Nucleus accumbens (tissue), 56 donors: ENCODE measurements at places on chromosomes 7 and 10.

GRCh38 chr7:95509199-95509598 is 23.5 kb downstream of the ASB4 start:
- peak; percentile 74 for DNase-seq

- DNase-seq: no peak
Observed at GRCh38 chr10:129098517-129098916, 368.5 kb upstream of the MGMT start.

DNA sequence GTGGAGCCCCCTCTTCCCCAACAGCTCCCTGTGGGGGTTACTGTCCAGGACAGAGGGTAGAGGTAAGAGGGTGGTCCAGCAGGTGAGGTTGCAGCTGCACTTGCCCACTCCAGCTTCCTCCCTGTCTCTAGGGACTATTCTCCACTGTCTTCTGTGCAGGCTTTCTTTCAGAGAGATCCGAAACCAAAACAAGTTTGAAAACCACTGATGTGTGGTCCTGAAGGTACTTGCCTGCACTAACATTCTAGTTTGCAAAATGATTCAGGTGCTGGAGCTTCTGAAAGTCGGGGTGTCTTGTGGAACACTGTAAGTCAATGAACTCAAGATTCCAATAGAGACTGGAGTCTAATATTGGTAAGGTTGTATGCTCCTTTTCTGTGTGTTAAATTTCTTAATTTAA is 63.1 kb downstream of the BLNK start:
- no peak for DNase-seq

- no peak for DNase-seq
Observed at GRCh38 chr10:30460121-30460520, 26.1 kb downstream of the MAP3K8 start.

DNA sequence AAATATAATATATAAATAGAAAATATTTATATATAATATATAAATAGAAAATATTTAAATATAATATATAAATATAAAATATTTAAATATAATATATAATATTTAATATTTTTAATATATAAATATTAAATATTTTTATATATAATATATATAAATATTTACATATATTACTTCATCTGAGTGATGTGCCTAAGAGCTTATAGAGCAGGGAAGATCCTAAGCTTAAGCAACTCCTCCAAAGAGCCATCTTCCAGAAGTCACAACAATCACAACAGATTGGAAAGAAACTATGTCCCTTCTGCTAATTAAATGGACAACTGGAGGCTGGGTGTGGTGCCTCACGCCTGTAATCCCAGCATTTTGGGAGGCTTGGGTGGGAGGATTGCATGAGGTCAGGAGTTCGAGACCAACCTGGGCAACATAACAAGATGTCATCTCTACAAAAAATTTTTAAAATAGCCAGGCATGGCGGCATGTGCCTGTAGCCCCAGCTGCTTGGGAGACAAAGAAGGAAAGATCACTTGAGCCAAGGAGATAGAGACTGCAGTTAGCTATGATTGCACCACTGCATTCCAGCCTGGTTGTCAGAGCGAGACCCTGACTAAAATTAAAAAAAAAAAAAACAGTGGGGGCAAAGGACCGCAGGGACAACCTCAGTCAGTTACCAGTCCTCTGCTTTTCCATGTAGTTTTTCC is 198.7 kb downstream of the SKIDA1 start:
- DNase-seq: no peak

- no peak for DNase-seq
Observed at GRCh38 chr7:30845426-30846135, 66.1 kb upstream of the AQP1 start.

- DNase-seq: no peak
Observed at GRCh38 chr10:102175415-102175814, 23.2 kb downstream of the NOLC1 start.

DNA sequence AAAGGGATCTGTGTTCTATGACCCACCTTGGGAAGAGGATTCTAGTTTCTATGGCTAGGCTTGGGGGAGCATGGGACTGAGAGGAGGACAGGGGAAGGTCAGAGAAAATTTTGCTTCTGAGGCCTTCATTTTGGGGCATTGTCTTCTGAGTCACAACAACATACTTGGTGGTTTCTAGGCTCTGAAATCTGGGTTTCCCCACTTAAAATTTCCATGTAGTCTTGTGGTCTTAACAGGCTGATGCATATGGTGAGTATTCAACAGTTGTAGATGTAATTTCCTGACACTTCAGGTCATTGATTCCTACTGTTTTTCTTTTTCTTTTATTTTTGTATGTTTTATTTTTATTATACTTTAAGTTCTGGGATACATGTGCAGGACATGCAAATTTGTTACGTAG is 88.5 kb downstream of the ANKRD7 start:
- no peak for DNase-seq
